ENCODE measurements at places on chromosomes 12 and 14.

DNA sequence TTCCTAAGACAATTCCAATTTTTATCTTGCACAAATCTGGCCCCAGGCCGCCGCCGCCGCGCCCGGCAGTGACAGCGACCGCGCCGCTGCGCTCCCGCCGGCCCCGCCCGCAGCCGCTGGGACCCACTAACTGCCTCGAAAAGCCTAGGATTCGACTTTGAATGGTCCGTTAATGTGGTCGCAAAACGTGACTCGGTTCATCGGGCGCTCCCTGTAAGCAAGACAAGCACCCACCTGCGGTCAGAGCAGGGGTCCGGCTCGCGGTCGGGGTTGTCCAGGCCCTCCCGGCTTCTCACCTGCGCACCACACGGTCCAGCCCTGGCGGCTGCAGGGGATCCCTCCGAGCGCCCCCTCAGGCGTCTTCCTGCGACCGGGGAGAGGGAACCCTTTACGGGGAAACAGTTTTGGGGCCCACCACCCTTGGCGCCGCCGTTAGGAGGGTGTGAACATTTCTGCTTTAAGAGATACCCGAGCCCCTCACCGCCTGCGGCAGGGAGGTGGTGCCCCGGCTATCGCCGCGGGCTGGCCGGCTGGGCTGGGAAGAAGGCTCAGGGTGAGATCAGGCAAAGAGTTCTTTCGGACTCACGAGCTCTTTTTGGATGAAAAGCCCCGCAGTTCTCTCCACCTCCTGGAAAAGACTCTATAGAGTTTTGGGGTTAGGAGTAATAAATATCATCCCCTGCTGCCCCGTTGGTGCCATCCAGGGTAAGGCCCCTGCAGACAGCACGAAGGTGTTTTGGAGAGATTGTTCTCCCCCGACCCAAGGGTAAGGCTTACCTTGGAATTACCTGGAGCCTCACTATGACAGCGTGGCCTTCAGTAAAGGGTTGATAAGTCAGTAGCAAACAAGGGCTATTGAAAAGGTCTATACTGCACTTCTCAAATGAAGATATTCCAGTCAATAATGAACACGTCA, 13.6 kb upstream of the FOXJ2 start:
- DNase-seq = peak; percentile 72

DNA sequence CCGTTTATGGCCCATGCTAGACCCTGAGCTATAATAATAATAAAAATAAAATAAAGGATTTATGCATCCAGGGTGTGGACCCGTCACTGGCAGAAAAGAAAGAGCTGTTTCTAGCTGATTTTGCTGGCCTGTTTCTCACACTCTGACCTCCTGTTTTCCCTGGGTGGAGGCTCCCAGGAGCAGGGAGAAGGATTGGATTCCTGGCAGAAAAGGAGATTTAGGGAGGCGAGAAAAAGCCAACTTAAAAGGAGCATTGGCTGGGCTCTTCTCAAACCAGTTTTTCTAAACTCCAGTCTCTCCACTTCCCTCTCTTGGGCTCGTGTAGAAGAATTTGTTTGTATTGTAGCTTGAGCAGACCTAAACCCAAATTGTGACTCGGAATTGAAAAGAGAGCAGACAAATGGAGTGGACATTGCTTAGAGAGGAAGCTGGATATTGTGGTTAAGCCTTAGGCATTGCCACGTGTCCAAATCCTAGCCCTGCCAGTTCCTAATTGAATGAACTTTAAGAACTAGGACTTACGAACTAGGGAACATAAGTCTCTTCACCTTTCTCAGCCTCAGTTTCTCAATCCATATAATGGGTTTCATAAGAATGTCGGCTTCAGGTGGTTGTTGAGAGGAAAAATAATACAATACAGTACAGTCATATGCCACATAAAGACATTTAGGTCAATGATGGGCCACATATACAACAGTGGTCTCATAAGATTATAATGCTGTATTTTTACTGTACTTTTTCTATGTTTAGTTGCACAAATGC, 14.4 kb upstream of the TBX5 start:
- no peak for DNase-seq

DNA sequence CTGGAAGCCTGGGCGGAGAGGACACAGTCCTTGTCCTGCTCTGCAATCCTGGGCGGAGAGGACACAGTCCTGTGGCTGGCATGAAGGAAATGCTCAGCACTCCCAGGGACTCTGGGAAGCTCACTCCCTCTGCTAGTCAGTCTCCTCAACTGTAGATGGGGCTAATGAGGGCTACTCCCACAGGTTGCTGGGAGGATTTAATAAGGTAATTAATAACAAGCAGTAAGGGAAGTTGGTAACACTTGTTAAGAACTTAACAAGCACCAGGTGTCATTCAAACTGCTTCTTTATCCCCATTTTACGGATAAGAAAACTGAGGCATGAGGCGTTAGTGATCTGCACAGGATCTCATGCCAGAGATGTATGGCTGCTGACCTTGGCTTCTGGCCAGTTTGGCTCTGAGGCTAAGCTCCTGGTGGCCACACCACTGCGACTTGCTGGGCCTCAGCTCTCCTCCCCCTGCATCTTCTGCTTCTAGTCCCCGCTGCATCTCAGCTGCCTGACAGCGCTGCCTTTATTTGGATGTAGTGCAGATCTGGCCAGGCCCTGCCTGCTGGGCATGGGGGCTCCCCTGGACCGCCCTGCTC, 54.1 kb upstream of the BEGAIN start:
- DNase-seq = no peak

GRCh38 chr14:104981699-104982541, 3.7 kb upstream of the CLBA1 start:
- no peak for DNase-seq

GRCh38 chr12:124949779-124950728, 35.6 kb upstream of the UBC start:
- no peak for DNase-seq

DNA sequence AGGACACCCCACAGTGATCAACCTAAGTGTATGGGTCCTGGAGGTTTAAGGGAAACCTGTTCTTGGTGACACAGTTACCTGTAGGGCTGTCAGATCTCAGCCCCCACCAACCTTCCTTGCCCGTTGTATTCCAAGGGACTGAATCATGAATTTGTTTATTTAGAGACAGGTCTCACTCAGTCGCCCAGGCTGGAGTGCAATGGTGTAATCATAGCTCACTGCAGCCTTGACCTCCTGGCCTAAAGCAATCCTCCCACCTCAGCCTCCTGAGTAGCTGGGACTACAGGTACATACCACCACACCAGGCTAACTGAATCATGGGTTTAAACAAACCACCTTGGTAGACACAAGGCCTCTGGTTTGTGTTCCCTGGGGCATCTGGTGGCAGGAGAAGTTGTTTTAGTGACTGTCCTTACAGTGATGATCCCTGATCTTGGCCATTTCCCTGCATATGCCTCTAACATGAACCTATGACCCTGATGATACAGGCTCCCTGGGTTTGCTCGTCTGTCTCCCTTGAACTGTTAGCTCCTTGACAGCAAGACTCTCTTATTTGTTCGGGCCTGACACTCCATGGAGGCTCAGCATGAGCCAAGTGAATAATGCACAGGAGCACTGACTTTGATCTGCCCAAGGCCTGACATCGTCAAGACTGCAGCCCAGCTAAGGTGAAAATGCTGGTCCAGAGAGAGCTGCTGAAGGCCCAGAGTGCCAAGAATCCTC, 47.9 kb downstream of the PITPNM2 start:
- DNase-seq = no peak

GRCh38 chr12:19800884-19801283, 361.6 kb downstream of the AEBP2 start:
- no peak for DNase-seq

- DNase-seq = no peak
These were observed 1340.9 kb downstream of the FSCB start for GRCh38 chr14:43166163-43166562.

DNA sequence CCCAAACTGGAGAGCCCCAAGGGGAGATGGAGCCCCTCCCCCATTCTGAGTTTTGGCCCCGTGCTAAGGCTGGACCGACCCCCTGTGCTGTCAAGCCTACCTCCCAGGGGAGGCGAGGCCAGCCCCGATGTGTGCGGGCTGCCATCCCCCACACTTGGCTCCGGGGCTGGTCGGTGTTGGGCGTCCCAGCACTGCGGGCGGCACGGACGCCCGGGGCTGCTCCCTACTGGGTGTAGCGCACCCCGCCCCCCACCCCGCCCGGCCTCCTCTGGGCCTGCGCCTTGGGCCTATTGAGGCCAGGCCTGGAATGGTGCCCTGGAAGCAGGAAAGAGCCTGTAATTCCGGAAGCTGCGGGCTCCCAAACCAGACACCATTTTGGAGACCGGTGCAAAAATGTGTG, 2.6 kb downstream of the DCAF4 start:
- DNase-seq = no peak

DNA sequence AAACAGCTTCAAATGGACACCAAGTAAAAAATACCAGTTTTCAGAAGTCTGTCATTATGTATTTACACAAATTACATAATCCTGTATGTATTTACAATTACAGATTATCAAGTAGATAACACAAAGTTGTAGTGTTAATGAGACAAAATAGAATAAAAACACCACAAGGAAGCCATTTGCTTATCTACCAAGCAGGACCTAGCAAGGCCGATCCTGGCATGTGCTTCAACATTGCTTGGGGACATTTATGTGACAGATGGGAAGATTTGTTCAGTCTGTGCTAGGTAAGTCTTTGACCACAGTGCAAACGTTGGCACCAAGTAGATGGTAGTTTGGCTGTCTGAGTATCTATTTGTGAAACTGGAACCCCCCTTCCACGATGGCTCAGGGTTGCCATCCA, 35.8 kb downstream of the BCAT1 start:
- DNase-seq = no peak

DNA sequence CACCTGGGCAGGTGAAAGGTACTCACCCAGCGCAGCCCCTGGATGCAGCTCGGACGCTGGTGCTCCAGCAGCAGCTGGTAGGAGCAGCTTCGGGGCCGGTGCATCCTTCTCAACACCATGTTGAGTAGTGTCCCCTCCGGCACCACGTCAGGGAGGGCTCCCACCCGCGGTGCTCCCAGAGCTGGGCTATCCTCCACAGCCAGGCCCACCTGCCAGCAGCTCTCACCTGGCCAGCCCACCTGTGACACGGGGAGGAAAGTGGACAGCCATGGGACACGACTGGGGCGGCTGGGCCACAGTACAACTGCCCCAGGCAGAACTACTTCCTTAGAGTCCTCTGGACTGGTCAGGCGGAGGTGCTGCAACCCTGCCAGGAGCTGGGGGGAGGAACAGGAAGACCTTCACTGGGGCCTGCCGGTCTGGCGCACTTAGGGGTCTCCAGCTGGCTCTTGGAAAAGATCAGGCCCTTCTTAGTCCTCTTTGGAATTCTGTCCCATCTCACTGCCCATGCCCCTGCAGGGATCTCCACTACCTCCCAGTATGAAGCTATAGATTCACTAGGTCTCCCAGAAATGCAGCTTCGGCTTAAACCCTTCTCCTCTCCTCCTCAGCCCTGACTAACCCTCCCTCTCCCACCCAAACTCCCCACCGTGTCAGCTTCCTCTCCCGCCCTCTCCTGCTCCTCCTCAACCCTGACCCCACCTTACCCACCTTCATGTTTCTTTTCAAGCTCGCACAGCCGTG, 668 bp downstream of the RAPGEF3 start:
- DNase-seq = no peak

GRCh38 chr14:66242001-66242400, 244.2 kb upstream of the CCDC196 start:
- DNase-seq = no peak

- no peak for DNase-seq
These were observed 2.3 kb downstream of the KDM2B start for GRCh38 chr12:121578230-121579189.

- DNase-seq = peak; percentile 51
These were observed 118.9 kb downstream of the VEZT start for GRCh38 chr12:95336387-95337067.

DNA sequence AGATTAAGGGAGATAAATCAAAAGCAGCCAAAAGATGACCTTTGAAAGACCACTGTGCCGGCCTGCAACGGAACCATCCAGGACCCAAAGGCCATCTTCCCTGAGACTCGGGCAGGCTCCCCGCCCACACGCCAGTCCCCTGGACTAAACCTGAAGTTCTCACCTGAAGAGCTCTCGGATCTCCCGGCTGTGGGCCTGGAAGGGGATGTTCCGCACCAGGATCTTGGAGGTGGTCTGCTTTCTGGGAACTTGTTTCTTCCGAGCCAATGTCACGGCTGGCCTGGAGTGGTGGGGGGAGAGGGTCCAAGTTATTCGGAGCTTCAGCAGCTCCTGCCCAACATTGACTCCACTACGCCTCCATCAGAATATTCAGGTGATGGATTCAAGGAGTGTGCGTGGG, 51.3 kb downstream of the RBM19 start:
- no peak for DNase-seq

DNA sequence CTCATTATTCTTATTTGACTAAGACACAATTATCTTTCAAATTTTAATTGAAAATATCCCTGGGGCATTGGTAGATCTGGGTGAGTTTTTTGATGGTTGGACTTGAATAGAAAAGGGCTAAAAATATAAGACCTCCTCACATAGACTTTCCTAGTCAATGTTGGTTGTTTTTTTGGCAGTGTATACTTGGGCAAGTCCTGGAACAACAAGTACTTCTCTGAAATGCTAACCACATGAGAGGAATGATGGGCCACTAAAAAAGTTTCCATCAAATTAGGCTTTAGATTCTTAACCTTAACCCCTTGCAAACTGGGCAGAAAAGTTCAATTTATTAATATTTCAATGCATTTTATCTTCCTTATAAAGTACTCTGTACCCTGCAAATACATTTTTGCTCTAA, 97.6 kb downstream of the FGD4 start:
- DNase-seq = no peak

DNA sequence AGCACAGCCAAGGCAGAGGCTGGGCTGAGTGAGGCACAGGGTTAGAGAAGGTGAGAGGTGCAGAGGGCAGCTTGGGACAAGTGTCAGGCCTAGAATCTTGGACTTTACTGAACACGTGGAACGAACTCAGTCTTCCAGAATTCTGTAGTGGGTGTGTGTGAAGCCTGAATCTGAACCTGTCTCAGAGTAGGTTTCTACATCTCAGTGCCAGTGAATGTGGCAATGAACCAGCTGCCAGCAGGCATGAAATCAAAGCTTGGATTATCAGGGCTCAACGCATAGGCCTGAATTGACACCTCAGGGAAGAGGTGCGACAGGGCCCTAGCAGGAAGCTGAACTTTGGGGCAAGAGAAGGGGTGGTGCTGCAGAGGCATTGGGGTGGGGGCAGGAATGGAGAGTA, 104.6 kb downstream of the SAMD4A start:
- DNase-seq = no peak

DNA sequence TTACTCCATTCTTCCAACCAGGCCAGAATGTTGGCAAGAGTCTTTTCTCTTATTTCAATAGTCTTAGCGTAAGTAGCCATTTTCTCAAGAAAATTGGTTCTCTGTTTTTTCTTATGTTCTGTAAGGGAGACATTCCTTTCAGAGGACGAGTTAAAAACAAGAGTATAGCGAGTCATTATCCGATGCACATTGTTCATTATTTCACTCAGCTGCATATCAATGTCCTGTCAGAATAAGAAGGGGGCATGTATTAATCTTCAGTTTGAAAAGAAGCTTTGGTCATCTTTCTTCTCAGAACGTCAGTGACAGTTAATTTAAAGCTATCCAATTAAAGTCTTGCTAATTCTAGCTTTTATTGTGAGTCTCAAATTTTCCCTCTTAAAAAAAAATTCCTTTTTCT, 33.3 kb downstream of the FAM186A start:
- no peak for DNase-seq
